ENCODE measurements at places on chromosomes 5 and 9.
A peak's percentile ranks its signal among the peaks of the same experiment; 100 is the strongest.

DNA sequence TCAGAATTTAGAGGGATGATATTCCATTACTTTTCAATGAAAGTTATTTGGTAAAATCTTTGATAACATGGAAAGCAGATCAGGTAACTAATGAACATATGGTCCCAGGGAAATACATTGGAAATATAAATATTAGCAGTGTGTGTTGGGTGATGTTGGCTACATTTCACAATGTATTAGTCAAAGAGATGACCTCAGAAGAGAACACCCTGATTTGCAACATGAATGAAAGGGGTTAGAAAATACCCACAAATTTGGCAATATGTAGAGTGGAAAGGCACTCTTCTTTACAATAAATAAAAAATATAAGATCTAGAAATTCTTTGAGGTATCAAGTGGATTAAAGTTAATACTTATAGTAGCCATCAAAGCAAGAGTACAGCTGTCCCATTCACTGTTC is 606.7 kb downstream of the PSAT1 start:
- DNase-seq: no peak

DNA sequence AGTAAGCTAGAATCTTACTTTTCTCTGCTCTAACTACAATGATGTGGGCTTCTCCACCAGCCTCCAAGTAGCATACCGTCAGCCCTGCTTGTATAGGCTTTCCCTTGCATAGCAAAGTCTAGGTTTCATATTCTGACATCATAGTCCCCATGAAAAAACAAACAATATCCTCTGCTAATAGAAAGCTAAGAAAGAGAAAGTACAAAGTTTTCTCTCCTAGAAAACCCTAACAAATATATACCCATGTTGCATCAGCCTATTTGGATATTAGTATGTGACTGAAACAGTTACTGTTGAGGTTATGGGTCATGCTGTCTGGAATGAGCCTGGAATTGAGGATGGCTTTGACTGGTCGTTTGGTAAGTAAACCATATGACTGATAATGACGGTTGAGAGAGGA is 1696.0 kb downstream of the MAT2B start:
- no peak for DNase-seq

DNA sequence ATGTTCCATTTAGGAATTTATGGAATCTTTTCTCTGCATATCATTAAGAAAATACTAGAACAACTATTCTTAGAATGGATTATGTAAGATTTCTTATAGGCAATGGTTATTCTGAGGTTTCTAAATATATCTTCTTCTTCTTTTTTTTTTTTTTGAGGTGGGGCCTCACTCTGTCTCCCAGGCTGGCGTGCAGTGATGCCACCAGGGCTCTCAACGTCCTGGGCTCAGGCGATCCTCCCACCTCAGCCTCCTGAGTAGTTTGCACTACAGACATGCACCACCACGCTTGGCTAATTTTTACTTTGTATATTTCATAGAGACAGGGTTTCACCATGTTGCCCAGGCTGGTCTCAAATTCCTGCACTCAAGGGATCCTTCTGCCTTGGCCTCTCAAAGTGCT is 137.2 kb downstream of the SREK1 start:
- DNase-seq: no peak

- no peak for DNase-seq
These were observed 28.3 kb downstream of the LEAP2 start for GRCh38 chr5:132901730-132902129.

- DNase-seq: peak; percentile 51
These were observed 14.8 kb downstream of the ODF2 start for GRCh38 chr9:128470560-128470959.

GRCh38 chr5:179422213-179422855 is 77.1 kb upstream of the ADAMTS2 start:
- peak; percentile 6 for DNase-seq

DNA sequence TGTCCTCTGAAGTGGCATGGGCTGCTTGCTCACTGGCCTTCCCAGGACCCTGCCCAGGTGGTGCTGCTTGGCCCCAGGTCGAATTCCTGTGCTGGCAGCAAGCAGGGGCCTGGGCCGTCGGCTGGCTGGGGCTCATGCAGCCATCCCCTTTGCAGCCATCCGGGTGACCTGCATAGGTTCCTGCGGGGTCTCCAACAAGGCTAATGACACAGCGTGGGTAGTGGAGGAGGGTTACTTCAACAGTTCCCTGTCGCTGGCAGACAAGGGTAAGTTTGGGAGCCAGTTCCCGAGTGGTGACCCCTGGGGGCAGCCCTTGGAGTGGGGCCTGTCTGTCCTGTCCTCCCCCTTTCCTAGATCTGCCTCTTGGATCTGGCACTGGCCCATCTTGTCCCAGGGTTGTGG is 6.1 kb upstream of the EHMT1 start:
- DNase-seq: no peak

DNA sequence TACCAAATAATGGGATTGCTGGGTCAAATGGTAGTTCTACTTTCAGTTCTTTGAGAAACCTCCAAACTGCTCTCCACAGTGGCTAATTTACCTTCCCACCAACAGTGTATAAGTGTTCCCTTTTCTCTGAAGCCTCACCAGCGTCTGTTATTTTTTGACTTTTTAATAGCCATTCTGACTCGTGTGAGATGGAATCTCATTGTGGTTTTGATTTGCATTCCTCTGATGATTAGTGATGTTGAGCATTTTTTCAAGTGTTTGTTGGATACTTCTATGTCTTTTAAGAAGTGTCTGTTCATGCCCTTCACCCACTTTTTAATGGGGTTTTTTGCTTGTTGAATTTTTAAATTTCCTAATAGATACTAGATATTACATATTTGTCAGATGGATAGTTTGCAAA is 28.4 kb upstream of the SUSD1 start:
- DNase-seq: no peak

- no peak for DNase-seq
These were observed 224.6 kb downstream of the DRD1 start for GRCh38 chr5:175219366-175219765.

DNA sequence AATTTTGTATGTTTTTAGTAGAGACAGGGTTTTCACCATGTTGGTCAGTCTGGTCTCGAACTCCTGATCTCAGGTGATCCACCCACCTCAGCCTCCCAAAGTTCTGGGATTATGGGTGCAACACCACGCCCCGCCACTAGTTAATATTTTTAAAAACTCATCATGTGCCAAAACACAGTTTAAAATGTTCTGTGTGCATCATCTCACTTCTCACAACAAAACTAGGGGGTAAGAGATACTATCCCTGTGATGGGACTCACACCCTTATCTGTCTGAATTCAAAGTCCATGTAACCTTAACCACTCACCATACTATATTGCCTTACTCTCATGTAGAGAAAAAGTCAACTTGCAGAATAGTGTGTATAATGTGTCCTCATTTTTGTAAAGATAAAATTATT is 2.6 kb downstream of the PKD2L2 start:
- no peak for DNase-seq

GRCh38 chr5:134446938-134447337 is 35.3 kb upstream of the CDKN2AIPNL start:
- no peak for DNase-seq

GRCh38 chr5:136082390-136083193 is 50.1 kb upstream of the SMAD5 start:
- peak; percentile 62 for DNase-seq

DNA sequence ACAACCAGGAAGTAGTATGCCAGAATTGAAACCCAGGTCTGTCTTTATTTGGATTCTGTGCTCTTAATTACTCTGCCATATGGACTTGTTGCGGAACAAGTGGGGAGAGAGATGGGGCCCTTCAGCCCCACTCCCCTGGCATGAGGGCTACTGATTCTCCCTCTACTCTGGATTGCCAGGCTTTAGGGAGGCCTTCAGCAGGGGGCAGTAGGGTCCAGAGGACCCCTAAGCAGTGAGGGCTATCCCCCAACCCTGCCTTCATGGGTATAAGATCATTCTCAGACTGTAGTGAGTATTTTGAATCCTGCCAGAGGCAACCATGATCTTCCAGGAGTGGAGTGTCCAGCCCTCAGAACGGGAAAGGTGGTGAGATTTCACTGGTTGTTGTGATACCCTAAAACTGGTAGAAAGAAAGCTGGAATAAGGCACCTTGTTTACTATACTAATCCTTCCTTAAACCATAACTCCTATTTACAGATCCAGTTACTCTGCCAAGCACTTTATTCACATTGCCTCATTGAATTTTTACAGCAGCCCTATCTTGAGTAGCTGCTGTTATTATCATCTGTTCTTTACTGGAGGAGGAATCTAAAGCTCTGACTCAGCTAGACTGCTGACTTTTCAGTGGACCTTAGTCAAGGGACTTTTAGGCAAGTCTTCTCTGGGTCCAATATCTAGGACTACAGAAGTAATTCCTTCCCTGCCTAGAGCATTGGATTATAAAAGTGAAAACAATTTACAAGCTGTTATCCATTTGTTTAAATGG is 31.3 kb upstream of the LARP1 start:
- no peak for DNase-seq

DNA sequence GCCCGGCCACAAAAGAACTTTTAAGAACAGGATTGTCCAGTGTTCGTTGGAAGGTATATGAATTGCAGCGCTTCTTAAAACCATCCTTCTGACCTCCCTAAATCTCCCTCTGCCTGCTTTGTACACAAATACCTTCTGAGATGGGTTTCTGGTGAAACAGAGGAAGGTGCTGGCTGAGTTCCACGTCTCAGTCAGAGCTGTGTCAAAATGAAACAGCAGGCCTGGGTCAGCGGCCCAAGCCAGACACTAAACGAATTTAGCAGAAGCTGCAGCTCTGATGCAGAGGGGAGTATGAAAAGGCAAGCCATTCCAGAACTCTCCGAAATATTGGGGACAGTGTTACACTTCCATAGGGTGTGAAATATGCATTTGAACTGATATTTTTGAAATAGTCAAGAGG is 37.8 kb upstream of the CRB2 start:
- peak; percentile 35 for DNase-seq

- DNase-seq: no peak
These were observed 291.1 kb upstream of the PDE4D start for GRCh38 chr5:60184606-60185005.

DNA sequence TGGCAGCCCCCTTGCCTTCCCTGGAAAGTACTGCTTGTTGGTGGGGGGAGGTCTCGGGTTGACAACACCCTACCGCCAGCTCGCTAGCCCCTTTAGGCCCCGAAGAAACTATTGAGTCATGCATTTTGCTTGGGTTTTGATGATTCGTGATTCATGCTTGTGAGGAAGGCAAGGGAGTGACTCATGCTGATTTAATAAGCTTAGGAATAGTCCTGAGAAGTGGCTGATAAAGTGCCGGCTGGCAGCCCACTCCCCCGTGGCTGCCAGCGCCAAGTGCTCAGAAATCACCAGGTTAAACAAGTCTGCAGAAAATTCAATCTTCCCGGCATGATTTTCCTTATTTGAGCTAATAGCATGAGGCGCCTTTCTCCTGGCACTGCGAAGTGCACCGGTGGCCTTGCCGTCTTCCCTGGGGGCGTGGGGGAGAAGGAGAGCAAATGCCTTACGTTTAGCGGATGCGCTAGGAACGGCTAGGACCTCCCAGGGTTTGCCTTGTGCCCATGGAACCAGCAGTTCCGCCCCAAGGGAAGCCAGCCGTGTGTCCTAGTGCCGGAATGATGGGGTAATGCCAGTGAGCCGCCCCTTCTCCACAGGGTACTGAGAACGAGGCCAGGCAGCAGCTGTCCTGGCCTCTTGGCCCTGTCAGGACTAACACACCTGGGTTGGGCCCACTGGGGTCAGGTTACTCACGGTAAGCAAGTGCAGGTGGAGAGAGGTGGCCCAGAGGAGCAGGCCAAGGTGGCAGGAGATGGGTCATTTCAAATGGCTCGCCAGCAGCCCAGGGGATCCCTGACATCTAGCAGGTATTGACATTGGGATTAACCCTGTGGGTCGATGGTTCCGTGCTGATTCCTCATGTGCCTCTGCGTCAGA is 151.9 kb downstream of the MACROH2A1 start:
- peak; percentile 78 for DNase-seq

DNA sequence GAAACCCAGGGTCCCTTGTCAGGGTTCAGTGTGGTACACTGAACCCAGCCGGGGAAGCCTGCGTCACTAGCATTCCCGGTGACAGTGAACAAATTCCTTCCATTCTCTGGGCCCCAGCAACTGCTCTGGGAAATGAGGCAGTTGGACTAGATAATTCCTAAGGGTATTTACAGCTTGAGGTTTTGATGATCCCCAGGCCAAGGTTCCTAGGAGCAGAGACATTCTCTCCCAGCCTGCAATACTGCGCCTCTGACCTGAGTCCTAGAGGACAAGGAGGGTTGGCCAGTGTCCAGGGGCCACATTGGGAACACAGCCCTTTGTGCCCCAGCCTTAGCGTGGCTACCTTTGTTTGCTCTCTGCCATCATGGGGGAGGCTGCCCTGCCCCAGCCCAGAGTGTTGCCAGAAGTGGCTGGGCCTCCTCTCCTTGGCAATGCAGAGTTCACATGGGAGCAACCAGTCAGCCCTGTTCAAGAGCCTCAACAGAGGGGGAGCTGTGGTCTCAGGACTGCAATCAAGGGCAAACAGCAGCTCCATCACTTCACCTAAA is 178.2 kb downstream of the SEC61B start:
- no peak for DNase-seq

GRCh38 chr9:127351182-127352166 is 45.5 kb upstream of the SLC2A8 start:
- no peak for DNase-seq

GRCh38 chr9:103474156-103474555 is 479.0 kb downstream of the CYLC2 start:
- no peak for DNase-seq

- no peak for DNase-seq
These were observed 28.0 kb downstream of the SKP2 start for GRCh38 chr5:36179950-36180349.

DNA sequence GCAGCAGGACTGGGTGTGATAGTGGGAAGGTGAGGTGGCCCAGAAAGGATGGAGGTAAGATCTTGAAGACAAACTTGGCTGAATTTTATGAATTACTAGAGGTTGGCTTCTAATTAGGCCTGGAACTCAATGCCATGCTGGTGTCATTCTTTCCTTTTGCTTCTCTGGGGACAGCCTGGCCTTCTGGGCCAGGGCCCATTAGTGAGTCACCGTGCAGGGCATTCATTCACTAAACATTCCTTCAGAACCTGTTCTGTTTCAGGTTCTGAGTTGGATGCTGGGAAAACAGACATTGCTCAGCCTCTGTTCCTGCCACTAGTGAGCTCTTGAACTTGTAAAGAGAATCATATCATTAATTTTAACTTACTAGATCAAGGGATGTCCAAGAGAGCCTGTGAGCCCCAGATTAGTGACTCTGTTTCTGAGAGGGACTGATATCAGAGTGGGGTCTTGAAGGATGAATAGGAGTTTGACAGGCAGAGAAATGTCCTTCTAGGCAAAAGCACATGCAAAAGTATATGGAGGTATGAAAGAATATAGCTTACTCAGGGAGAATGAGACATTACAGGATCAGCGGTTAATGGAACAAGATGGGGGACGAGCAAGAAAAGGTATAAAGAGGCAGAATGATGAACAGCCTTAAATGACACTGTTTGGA is 66.5 kb downstream of the LHX2 start:
- DNase-seq: no peak

DNA sequence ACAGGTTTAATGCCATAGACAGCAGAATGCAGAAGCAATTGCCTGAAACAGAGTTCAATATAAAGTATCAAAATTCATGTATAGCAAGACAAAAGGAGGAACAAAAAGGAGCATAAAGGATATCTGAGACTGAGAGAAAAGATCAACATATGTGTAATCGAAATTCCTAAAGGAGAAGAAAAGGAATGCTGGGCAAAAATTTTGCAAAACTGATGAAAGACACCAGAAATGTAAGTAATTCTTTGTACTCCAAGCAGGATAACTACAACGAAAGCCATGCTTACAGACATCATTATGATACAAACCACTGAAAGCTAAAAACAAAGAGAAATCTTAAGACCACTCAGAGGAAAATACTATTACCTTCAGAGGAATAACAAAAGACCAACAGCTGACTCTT is 72.8 kb upstream of the MTAP start:
- no peak for DNase-seq

GRCh38 chr9:114954956-114955582 is 24.7 kb upstream of the TNFSF8 start:
- DNase-seq: no peak

Data from head of caudate nucleus (tissue), 42 donors.